ENCODE measurements at places on chromosomes 3 and 15. TPM values are rescaled to one million over a fixed set of nuclear protein-coding genes. Genes with fewer than 3 reads are reported as not detected.

GRCh38 chr15:62945063-62945462, 97.5 kb upstream of the TPM1 start:
- no peak for DNase-seq

DNA sequence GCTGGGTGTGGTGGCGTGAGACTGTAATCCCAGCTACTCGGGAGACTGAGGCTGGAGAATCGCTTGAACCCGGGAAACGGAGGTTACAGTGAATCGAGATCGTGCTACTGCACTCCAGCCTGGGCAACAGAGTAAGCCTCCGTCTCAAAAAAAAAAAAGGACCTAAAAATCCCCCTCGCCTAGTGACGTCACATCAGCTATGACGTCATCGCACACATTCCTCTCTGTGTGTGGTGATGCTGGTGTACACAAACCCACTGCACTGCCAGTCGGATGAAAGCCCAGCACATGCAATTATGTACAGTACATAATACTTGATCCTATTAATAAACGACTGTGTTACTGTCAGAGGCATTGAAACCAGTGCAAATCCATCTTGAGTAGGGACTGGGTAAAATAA, 40.2 kb upstream of the SEC61A1 start:
- DNase-seq: no peak

DNA sequence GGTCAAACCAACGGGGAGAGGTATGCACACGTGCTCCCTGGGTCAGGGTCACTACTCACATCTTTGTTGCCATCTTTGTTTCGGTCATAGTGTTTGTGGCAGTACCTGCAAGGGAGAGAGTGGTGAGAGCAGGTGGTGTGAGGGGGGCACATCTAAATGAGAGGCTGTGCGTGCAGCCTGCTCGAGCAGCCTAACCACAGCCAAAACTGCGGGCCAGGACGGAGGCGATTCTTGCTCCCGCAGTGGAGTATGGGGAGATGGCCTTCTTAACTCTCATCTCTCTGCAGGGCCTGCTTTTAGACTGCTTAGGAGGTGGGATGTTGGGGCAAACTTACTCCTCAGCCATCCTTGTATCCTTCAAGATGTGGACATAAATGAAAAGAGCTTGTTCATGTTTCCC, 6.9 kb upstream of the PLA2G4F start:
- DNase-seq: no peak

DNA sequence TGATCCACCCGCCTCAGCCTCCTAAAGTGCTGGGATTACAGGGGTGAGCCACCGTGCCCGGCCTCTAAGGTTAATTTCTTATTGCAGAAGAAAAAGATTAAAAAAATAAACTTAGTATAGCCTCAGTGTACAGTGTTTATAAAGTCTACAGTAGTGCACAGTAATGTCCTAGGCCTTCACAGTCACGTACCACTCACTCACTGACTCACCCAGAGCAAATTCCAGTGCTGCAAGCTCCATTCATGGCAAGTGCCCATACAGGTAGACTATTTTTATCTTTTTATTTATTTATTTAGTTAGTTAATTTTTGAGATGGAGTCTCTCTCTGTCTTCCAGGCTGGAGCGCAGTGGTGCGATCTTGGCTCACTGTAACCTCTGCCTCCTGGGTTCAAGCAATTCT, 3.2 kb upstream of the FLNB start:
- no peak for DNase-seq

- DNase-seq: no peak
Observed at GRCh38 chr15:72482275-72482674, 8.1 kb downstream of the ARIH1 start.

GRCh38 chr15:98138910-98139309, 178.4 kb downstream of the ARRDC4 start:
- no peak for DNase-seq

DNA sequence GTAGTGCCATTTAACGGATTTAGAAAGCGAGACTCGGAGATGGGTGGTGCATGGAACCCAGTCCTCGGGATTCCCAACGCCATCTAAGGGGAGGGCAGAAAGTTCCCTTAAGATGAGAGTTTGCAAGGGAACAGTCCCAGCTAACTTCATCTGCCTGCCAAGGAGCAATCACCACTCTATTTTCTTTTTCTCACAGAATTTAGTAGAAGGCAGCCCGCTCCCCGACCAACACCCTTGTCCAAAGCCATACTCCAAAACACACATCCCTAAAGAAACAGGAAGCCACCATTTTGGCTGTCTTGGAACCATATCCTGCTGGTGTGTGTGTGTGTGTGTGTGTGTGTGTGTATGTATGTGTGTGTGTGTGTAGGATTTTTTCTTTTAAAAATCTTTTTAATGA, 7.1 kb upstream of the FGD5 start:
- no peak for DNase-seq

DNA sequence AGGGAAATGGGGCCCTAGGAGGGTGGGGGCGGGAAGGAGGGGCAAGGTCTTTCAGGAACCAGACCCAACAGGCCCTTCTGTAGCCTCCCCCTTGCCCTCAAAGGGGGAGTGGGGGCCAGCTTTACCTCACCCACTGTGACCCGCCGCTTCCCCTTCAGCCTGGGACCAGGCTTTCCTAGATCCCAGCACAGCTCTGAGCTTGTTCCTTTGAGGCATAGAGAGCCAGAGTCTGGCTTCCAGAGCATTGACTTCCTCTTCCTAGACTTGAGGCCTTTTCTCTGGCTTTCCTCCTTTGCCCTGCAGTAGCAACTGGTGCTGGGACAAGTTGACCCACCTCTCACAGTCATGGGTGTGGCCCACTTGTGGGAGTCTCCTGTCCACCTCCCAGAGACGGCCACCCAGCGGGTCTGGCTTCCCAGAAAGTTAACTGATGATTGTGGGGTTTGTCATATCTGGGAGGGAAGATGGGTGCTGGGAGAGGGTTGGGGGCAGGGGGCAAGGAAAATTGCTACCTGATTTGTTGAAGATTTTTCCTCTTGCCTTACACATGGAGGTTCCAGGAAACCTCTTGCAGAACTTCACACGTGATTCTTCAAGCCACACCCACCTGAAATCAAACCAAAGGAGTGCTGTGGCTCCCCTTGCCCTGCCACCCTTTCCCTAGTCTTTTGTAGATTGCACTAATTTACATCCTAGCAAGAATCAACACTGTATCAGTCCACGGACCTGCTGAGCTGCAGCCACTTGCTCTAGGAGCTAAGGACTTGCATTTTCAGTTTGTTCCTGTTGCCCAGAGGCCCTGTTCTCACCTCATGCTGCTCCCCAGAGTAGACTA, 4.1 kb upstream of the CHST14 start:
- DNase-seq: no peak

DNA sequence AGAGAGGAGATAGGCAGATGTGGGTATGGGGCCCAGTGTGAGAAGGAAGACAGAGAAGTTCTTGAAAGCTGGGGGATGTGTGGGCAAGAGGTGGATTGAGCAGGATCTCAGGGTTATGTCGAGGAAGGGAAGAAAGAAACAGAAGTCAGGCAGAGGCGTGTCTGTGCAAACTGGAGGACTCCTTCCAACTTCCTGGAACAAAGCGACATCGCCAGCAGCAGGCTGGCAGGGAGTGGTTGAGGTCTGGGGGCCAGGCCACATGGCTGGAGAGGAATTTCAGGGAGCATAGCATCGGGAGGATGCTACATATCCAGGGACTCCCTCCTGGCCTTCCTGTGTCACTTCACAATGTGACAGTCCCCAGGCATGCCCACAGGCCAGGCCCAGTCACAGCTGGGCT, 42.9 kb upstream of the MYZAP start:
- no peak for DNase-seq

DNA sequence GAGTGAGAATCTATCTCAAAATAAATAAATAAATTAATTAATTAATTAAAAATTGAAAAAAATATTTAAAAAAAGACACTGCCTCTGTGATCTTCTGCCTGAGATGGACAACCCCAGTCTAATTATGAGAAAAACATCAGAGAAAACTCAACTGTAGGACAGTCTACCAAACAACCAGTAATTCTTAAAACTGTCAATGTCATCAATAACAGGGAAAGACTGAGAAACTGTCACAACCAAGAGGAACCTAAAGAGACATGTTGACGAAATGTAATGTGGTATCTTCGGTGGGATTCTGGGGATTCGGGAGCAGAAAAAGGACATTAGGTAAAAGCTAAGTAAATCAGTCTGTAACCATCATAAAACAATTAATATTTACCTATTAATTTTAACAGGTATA, 265.4 kb upstream of the LMCD1 start:
- DNase-seq: no peak

- DNase-seq: no peak
Observed at GRCh38 chr3:188489639-188490405, 335.9 kb downstream of the LPP start.

- DNase-seq: no peak
Observed at GRCh38 chr15:28989239-28989830, 103.6 kb downstream of the APBA2 start.

DNA sequence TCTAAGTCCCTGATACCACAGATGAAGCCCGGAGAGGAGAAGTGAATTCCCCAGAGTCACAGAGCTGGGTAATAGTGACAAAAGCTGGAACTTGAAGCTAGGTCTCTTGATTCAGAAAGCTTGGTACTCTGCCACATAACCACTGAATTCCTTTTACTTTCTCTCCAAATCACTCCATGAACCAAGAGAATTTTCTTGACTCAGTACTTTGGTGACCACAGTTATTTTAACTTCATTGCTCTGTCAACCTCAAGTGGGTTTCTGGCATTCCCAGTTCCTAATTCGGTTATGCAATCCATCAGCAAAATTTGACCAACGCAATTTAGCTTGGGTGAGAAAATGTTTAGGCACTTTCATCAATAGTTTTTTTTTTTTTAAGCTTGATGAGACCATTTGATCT, 61.0 kb upstream of the PPARG start:
- DNase-seq: no peak

GRCh38 chr3:133827684-133828083, 22.1 kb downstream of the SRPRB start:
- no peak for DNase-seq

DNA sequence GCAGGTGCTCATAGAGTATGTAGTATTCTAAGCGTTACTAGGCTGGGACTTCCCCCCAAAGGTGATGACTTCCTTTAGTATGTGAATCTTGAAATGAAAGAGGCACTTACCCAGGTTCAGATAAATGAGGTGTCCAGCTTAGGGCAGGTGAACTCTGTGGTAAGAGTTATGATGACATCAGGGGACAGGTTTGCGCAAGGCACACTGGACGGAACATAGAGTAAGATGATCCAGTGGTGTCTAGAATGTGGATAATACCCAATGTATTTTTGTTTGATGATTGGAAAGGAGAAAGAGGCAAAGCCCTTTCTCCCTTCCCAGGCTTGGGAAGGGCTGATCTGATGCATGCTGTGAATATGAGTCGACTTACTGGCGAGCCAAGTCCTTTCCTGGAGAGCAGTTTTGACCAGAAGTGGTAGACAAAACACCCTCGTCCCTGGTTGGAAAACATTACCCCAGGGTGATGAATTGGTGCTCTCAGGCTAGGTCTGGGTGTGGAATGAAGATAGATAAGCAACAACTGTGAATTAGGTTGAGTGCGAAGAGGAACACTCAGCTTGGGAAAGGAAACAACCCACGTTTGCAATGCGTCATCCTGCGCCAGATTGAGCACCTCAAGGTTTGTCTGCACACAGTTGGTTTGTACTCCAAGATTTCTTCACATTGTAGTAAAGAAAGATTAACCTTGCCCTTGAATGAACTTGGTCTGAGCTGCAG, 124.2 kb downstream of the GHSR start:
- no peak for DNase-seq

GRCh38 chr3:189340680-189341460, 169.1 kb downstream of the TPRG1 start:
- no peak for DNase-seq

DNA sequence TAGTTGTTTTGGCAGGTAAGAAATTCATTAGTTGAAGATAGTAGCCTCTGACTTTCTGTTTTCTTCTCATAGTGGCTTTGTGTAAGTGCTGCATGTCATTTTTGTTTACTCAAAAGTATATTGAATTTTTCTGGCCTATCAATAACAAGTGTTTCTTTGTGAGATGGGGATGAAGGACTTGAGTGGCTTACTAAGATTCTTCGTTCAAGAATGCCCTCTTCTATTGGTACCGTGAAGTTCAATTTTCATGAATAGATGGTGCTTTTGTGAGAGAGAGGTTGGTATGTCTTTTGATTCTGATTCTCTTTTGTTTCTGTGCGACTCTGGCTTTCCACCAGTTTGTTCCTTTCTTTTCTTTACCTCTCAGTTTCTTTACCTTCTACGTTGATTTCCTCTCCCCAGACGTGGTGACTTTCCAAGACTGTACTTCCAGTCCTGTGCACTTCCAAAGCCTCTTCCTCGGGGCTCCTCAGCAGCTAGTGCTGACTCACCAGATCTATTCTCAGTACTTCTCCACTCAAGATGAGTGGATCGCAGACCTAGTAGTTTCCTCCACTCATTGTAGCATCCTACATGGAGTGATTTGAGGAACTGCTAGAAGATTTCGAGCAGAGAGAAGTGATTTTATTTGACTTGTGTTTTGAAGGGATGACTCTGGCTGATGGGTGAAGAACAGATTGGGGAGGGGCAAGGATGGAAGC, 82.0 kb upstream of the EPHB3 start:
- DNase-seq: no peak

GRCh38 chr3:21752749-21753347, 1.8 kb upstream of the ZNF385D start:
- no peak for DNase-seq

- DNase-seq: no peak
Observed at GRCh38 chr15:77416148-77416455, 3.8 kb downstream of the PEAK1 start.

DNA sequence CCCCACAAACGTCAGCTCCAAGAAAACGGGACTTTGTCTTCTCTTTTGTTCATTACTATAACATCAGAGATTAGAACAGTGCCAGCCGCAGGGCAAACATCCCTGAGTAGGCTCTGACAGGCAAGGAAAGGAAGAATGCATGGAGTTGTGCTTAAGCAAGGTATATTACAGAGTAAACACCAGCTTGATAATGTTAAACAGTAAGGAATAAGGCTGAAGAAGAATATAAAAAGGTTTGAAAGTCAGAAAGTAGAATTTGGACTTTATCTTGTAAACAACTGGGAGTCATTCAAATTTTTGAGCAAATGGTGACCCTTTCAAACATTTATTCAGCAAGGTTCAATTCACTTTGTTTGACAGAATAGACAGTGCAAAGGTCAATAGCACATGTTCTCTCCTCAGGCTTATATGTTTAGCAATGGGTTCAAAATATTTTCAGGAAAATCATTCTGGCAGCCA, 11.0 kb downstream of the GABPB1 start:
- DNase-seq: no peak

DNA sequence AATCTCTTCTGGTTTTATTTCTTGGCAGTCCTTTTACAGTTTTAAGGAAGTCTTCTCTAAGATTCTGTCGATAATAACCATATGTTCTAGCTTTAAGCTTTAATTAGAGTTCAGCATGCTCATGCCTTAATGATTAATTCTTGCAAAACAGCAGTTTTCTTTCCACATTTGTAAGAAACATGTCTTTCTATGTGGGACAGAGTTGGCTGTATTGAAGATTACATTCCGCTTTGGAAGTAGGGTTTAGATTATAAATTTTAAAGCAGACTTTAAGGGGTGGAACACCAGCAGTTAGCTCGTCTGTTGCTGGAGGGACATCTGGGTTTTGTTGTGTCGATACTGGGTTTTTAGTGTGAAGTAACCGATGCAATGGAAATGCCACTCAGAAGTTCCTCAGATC, 35.3 kb downstream of the SQOR start:
- DNase-seq: no peak

ILDR1 gene
- polyA plus RNA-seq: 8.7 TPM

RASGRP1 gene
- polyA plus RNA-seq: 14.1 TPM

TRH gene
- 0.51 TPM for polyA plus RNA-seq

AGTR1 gene
- 23.6 TPM for polyA plus RNA-seq

TWF2 gene
- polyA plus RNA-seq: 27.8 TPM

CCDC80 gene
- 84.8 TPM for polyA plus RNA-seq

PLA2G4E gene
- polyA plus RNA-seq: not detected

Data from right renal pelvis (tissue), 4 donors.